Activated CD8-positive, alpha-beta T cell treated with anti-CD3 and anti-CD28 coated beads, Interleukin-2, amount 10 ng/mL, durations not matched to agents 7 days and 5 days (primary cell): ENCODE measurements at places on chromosomes 2 and 18.

DNA sequence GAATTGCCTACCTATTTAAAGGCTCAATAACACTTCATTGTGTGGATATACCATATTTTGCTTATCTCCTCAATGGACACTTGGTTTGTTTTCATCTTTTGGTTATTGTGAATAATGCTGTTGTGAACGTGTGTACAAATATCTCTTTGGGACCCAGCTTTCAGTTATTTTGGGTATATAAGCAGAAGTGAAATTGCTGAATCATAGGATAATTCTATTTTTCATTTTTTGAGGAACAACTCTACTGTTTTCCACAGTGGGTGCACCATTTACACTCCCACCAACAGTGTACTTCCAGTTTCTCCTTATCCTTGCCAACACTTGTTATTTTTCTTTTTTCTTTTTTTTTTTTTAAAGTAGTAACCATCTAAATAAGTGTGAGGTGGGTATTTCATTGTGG lies 29.0 kb downstream of the PTPN4 start:
- no peak for DNase-seq

- no peak for DNase-seq
These were observed 783.1 kb upstream of the LRRTM1 start for GRCh38 chr2:81087646-81088045.

- no peak for DNase-seq
These were observed 1.7 kb upstream of the TMEM185B start for GRCh38 chr2:120224735-120225548.

- DNase-seq = no peak
These were observed 61.9 kb downstream of the CENPO start for GRCh38 chr2:24855022-24855622.
